ENCODE measurements at places on chromosomes 3 and 15.
A peak's percentile ranks its signal among the peaks of the same experiment; 100 is the strongest.

- no peak for DNase-seq
These were observed 41.4 kb downstream of the ACSBG1 start for GRCh38 chr15:78192826-78193594.

- DNase-seq, result no peak
These were observed 29.8 kb downstream of the LDHAL6B start for GRCh38 chr15:59236394-59236793.

GRCh38 chr3:31768479-31769125 lies 212.5 kb downstream of the OSBPL10 start:
- peak; percentile 51 for DNase-seq

- DNase-seq, result no peak
These were observed 186.9 kb downstream of the MAGI1 start for GRCh38 chr3:65851827-65852226.

DNA sequence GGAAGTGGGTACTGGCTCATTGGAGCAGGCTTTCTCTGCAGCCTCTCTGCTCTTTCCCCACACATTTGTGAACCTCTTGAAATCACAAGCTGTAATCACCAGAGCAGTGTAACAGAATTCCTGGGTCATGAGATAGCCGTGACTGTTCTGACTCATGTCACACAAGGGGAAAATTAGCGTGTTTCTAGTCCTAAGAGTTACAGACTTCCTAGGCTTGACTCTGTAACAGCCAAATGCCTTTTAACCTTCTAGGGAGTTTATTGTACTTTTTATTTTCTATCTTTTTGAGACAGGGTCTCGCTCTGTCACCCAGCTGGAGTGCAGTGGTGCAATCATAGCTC lies 54.7 kb upstream of the TRAK1 start:
- no peak for DNase-seq

DNA sequence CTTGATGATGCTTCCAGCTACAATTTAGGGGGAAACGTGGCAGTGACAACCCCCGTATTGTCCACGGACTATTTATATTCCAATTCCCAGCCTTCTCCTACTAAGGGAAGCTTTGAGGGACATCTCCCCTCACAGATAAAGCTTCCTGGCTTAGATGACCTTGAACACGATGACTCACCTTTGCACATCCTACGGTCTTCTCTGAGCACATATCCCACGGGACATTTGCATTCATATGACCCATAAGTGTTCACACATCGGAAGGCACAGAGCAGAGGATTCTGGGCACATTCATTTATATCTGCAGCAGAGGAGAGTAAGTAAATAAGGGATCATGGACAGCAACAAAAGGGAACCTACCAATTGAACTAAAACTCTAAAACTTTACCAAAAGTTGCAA lies 101.5 kb downstream of the DUT start:
- no peak for DNase-seq

- no peak for DNase-seq
These were observed 242.6 kb upstream of the TOPAZ1 start for GRCh38 chr3:43998836-43999727.

GRCh38 chr3:134392336-134392983 lies 18.2 kb upstream of the AMOTL2 start:
- DNase-seq, result no peak

- no peak for DNase-seq
These were observed 139.5 kb downstream of the OSBPL10 start for GRCh38 chr3:31841515-31841914.

DNA sequence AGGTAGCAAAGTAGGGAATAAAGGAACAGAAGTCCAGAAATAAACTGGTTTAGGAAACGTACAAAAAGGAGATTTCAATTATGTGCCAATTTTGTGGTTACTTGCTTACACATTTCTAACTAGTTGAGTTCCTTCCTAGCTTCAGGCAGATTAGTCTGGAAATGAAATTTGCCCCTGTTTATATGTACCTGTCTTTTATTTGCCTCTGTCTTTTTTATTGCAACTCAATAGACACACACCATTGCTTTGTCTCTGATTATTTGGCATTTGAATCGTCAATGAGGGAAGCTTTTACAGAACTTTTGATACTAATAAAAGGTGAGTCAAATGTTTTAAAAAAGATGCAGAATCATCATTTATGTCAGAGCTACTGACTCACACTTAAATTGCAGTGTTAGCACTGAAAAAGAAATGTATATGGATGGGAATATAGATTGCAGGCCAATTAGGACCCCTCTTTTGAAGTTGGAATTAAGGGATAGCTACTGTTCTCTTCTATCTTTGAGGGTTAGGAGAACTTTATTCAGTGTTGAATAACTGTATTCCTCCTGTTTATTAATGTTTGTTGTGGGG lies 60.5 kb downstream of the TRAK1 start:
- no peak for DNase-seq

DNA sequence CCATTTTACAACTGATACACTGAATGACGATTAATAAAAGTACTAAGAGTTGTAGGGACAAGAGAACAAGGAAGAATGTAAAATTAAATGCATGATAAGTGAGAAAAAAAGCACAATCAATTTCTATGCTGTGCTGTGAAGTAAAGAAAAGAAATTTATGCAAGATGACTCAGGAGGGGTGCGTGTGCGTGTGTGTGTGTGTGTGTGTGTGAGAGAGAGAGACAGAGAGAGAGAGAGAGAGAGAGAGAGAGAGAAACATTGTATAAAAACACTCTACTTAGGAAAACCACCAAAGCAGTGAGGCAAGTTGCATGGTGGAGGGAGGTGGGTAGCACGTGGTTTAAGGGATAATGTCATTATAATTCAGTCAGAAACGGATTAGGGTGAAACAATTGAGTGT lies 580.8 kb upstream of the ALCAM start:
- no peak for DNase-seq

DNA sequence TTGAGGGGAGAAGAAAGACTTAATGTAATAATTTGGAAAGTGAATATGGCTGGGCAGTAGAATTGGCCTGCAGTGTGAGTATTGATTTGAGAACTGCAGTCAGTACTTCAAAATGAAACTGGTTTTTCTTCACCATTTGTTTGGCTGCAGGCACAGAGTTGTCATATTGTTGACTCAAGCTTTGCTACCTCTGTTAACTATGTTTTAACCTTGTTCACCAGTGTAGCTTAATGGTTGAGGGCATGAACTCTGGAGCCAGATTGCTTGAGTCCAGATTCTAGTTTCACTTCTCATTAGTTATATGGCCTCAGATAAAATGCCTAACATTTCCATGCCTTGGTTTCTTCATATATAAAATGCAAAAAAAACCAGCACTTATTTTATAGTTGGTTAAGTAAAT lies 64.1 kb downstream of the CFAP44 start:
- peak; percentile 61 for DNase-seq

GRCh38 chr15:64430000-64430735 lies 30.2 kb upstream of the ZNF609 start:
- DNase-seq, result peak; percentile 97

- DNase-seq, result no peak
These were observed 348.4 kb upstream of the THBS1 start for GRCh38 chr15:39232512-39232911.

DNA sequence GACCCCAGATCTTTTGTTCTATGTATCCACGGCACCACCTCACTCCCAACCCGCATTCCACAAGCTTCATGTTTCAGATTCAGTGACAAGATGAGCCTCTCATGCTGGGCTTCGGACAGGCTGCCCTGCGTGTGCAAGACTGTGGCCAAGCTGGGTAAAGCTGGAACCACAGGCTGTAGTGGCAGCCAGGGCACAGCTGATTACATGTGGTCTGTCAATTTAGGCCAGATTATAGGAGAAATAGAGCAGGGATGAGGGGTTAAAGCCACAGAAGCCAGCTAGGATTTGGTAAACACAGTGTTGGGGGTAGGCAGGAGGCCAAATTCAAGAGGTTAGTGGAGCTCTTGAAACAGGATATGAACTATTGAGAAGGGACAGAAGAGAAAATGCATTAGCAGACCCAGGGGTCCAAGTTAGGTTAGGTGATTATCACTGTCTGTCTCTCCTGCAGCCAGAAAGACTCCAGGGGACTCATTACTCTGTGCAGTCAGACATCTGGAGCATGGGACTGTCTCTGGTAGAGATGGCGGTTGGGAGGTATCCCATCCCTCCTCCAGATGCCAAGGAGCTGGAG lies 12.9 kb downstream of the SNAPC5 start:
- DNase-seq, result peak; percentile 19

DNA sequence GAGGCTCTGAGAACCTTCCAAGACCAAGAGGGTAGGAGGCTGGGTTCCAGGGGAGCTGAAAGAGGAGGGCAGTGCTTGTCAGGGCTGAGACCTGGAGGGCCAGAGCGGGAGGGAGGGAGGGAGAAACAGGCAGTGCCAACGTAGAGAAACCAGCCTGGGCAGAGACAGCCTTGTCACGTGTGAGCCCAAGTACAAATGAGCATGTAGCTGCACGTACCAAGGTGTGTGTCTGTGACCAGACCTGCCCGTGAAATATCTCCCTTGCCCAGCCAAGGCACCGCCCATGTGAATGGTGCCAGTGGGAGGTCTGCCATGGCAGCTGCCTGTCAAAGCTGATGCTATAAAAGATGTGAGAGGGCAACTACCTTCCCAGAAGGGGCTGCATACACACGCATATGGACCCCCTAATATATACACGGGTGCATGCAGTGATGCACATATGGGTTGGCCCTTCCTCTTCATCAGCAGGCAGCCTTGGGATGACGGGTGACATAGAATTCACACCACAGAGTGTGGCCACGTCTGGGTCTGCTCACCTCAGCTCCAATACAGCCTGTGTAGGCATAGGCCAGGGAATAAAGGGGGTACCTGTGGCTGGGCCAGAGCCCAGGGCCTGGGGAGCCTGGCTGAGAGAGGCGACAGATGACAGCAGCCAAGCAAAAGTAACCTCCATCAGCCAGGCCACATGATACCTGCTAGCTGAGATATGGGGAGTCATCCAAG lies 7.8 kb upstream of the CTDSPL start:
- no peak for DNase-seq

Measured in MV-4-11 (cell line).